Testis (tissue), 5 donors: ENCODE measurements at places on chromosomes 12 and 14.

DNA sequence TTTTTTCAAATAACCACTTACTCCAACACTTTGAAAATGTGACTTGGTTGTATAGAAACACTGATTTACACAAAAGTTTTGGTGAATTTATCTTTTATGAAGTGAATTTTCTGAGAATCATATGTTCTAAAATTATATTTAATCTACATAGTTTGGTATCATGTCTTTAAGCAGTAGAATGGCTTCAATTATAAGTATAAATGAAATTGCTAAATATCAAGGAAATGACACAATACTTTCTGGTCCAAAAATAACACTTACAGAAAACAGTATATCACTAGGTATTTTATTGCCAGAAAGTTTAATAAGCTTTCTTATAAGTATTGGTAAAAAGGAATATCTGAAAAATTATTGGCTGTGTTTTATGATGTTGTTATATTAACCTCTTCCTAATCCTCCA lies 90.9 kb downstream of the SRGAP1 start:
- DNase-seq: no peak

DNA sequence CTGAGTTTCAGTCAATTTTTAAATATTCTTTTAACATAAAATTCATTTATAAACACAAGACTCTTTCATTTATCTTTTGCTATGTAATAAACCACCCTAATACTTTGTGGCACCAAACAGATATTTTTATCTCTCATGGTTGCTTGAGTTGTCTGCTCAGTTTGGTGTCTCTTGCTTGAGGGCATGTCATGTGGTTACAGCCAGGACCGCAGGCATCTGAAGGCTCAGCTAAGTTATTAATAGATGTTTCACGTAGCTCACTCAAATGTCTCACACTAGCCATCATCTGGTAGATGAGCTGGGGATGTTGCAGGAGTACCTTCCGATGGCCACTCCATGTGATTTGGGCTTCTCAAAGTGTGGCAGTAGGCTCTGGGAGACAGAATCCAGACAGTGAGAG lies 597.8 kb downstream of the ETNK1 start:
- DNase-seq: no peak

GRCh38 chr12:91179315-91179714 lies 3.3 kb downstream of the DCN start:
- DNase-seq: no peak

GRCh38 chr12:127294651-127295210 lies 972.2 kb upstream of the TMEM132C start:
- no peak for DNase-seq

- no peak for DNase-seq
Observed at GRCh38 chr14:65357113-65357512, 55.4 kb upstream of the FUT8 start.
